ENCODE measurements at places on chromosomes 16 and 17. TPM values are rescaled to one million over a fixed set of nuclear protein-coding genes. Genes with fewer than 3 reads are reported as not detected.

The ALOX15 gene
- not detected for total RNA-seq

The TBC1D28 gene
- not detected for total RNA-seq

The MFSD11 gene
- total RNA-seq, result 34.8 TPM

The EFNB3 gene
- total RNA-seq, result 0.52 TPM

The RHBDF1 gene
- 17.0 TPM for total RNA-seq

The TNFRSF17 gene
- not detected for total RNA-seq

The BCL6B gene
- total RNA-seq, result 76.2 TPM

The GNAO1 gene
- not detected for total RNA-seq

The RECQL5 gene
- total RNA-seq, result 11.0 TPM

The TGFB1I1 gene
- 30.9 TPM for total RNA-seq

The GINS2 gene
- 1.5 TPM for total RNA-seq

The TPSG1 gene
- total RNA-seq, result not detected

The CLDN9 gene
- not detected for total RNA-seq

The ORC6 gene
- 3.3 TPM for total RNA-seq

The ZNF747 gene
- 8.1 TPM for total RNA-seq

The NPIPB9 gene
- 1.7 TPM for total RNA-seq

The CCDC144A gene
- total RNA-seq, result 1.1 TPM

The KRT33B gene
- not detected for total RNA-seq

The FAM20A gene
- not detected for total RNA-seq

The ERBB2 gene
- 0.76 TPM for total RNA-seq

Measured in dermis lymphatic vessel endothelial cell (primary cell).